Sigmoid colon (tissue), 7 donors: ENCODE measurements at places on chromosomes 6 and 20. TPM values are rescaled to one million over a fixed set of nuclear protein-coding genes. Genes with fewer than 3 reads are reported as not detected.
A peak's percentile ranks its signal among the peaks of the same experiment; 100 is the strongest.

DNA sequence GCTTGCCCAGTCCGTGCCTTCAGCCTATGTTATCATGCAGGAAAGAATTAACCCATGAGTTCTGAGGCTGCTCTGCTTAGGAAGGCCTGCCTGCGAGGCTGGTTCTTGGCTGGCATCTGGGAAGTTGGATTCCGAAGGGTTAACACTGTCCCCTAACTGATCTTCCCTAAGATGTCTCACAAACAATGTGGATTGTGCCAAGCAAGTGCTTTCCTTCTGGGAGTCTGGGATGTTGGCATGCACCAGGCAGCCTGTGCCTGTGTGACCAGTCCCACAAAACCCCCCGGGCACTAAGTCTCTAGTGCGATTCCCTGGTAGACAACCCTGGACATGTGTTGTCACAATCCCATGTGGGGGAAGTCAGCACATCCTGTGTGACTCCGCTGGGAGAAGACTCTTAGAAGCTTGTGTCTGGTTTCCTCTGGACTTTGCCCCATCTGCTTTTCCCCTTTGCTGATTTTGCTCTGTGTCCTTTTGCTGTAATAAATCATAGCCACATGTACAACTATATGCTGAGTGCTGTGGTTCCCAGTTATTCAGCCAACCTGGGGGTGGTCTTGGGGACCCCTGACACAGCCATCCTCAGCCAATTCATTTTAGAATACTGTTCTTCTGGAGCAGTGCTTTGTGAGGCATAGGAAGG, 83.8 kb downstream of the SLC22A23 start:
- DNase-seq, result peak; percentile 48

- DNase-seq, result peak; percentile 60
Measured at GRCh38 chr20:3729811-3730540, 2.5 kb upstream of the HSPA12B start.

GRCh38 chr20:38827770-38828281, 22.3 kb downstream of the PPP1R16B start:
- no peak for DNase-seq

GRCh38 chr20:1427457-1428054, 34.7 kb upstream of the FKBP1A start:
- no peak for DNase-seq

DNA sequence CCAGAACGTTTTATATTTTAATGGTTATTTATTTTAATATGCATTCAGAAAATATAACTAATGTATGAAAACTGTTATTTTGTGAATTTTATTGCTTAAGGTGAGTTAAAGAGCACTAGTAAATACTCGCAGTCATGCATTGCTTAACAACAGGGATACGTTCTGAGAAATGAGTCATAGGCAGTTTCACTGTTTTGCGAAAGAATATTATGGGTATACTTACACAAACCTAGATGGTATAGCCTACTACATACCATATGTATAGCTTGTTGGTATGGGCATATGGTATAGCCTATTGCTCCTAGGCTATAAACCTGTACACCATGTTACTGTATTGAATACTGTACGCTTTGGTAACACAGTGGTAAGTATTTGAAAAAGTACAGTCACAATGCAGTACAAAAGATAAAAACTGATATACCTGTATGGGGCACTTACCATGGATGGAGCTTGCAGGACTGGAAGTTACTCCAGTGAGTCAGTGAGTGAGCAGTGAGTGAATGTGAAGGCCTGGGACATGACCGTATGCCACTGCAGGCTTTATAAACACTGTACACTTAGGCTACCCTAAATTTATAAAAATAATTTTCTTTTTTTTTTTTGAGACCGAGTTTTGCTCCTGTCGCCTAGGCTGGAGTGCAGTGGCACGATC, 38.5 kb downstream of the ARFGEF2 start:
- DNase-seq, result no peak

GRCh38 chr6:83852528-83853177, 507 bp upstream of the RIPPLY2 start:
- DNase-seq, result no peak

DNA sequence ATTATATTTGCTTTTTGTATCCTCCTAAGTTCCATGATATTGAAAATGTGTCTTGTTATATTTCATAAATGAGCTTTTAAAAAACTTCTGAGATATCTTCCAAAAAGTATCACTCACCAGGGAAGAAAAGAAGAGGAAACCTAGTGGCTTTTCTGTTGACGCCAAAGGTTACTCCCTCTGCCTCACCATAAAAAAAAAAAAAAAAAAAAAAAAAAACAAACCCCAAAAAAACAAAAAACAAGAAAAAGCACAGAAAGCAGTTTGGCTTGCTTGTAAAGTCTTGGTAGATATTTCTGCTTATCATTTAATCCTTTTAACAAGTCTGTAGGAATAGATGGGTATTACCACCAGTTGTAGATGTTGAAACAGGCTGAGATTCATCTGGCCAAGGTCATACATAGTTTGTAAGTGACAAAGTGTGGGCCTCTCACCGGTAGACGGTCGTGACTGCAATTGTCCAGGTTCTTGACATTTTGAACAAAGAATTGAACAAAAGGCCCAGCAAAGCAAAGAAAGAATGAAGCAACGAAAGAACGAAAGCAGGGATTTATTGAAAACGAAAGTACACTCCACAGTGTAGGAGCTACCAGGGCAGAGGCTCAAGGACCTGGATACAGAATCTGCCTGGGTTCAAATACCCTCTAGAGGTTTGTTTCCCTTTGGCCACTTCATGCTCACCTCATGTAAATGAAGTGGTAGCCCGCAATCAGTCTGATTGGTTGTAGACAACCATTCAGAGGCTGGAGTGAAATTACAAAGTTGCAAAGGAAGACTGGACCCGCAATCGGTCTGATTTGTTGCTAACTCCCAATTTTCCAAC, 11.6 kb upstream of the ELOVL5 start:
- DNase-seq, result no peak

The MAP3K5 gene
- 11.4 TPM for polyA plus RNA-seq

The PDE10A gene
- polyA plus RNA-seq, result 1.5 TPM

The PTK6 gene
- 73.3 TPM for polyA plus RNA-seq

DNA sequence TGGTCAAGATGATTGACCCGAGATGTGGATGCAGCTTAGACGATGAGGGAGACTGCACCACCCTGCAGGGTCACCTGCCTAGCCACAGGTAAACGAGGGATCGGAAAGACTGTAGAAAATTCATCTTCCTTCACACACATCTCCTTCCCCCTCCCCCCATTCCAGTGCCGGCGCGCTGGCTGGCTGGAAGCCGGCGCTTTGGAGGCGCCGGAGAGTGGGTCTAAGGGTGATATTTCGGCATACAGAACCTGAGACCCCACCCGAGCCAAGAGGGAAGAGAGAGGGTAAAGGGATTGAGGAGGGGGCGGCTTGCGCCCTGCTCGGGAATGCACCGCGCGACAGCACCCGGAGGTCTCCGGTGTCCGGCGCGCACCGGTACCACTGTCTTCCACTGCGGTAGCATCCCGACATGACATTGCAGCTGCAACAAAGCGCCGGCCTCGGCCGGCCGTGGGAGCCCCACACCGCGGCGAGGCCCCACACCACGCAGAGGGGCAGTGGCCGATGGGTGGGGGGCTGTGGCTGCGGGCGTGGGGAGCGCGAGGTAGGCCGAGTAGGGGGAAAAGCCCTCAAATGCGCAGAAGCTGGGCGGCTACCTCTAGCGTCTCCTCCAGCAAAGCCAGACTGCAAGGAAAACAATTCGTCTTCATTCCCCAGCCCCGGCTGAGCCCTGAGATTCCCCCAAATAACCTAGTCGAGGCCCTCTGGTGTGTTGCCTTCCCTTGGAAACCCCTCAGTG, 984 bp downstream of the TNFRSF21 start:
- peak; percentile 67 for DNase-seq

The SLC22A3 gene
- polyA plus RNA-seq, result 3.3 TPM

The PCNA gene
- 137 TPM for polyA plus RNA-seq

The PRL gene
- polyA plus RNA-seq, result 0.04 TPM

DNA sequence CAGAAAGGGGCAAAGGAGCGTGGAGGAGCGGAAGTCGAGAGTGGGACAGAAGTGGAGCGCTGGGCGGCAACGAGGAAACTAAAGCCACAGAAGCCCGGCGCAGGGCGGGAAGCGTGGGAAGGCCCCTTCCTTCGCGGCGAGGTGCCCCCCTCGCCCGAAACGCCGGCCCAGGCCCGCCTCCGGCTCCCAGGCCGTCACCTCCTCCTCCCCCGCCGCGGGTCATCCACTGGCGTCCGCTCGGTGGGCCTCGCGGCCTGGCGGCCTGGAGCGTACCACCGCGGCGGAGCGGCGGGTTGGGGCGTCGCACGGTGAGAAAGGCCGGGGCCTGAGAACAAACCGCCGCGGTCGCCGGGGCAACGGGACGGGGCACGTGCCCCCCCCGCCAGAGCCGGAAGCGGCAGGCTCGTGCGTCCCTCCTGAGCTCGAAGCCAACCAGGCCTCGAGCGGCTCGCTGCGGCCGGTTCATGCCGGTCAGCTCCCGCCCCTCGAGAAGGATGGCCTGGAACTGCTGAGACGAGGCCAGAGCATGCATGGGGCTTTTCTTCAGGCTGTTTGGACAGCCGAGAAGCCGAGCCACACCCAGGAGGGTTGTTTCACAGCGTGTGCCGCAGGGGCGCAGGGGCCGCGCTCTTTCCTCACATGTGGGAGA, at the start of gene TCP11:
Gene TCP11, minus strand, starts transcription at position 333 of the 649 bp plus-strand sequence. CDS start 469 bp downstream, outside the sequence.
- no peak for DNase-seq

The LAMA2 gene
- 9.6 TPM for polyA plus RNA-seq

- DNase-seq, result no peak
Measured at GRCh38 chr6:56361812-56362211, 114.4 kb upstream of the COL21A1 start.

The LKAAEAR1 gene
- not detected for polyA plus RNA-seq

DNA sequence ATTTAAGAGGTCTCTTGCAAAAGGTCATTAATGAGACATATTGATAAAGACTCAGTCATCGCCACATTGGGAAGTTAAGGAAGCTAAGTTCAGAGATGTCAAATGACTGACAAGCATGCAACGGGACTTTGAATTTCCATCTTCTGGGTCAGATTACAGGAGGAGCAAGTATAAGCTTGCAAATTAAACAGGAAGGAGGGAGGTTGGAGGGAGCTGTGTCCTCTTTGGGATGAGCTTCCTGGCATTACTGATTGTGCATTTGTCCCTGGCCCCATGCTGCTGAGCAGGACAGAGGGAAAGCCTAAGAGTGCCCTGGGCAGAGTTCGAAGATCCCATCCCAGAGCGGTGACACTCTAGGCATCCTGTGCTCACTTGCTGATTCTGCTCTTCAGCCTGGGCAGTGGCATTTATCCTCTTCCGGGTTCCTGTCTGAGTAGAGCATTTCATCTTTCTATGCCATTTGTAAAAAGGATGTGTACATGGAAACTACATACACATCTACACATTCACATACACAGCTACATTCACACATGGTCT, 40.5 kb downstream of the SLC22A1 start:
- no peak for DNase-seq

- DNase-seq, result no peak
Measured at GRCh38 chr6:80638213-80639055, 532.0 kb downstream of the BCKDHB start.

- no peak for DNase-seq
Measured at GRCh38 chr6:23325065-23325464, 755.7 kb downstream of the HDGFL1 start.

The COQ3 gene
- polyA plus RNA-seq, result 12.6 TPM

- DNase-seq, result no peak
Measured at GRCh38 chr6:56962441-56962840, 7.5 kb downstream of the BEND6 start.

The LRRN4 gene
- 0.04 TPM for polyA plus RNA-seq

DNA sequence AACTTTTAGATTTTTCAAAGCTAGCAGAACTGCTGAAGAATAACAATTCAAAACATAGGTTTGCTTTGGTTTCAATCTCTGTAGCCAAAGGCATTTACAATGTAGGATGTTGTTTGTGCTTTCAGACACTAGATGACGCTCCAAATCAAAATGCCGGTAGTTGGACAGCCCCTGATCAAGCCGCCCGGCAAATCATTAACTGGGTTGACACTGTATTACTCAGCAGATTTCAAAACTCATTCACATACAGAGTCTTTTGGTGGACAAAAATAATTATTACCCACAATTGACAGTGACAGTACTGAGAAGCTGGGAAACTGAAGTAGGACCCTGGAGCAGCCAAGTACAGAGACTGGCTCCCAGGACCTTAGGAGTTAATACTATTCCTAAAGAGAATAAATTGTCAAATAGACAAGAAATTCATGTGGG, 21.3 kb upstream of the HFE start:
- DNase-seq, result peak; percentile 85

DNA sequence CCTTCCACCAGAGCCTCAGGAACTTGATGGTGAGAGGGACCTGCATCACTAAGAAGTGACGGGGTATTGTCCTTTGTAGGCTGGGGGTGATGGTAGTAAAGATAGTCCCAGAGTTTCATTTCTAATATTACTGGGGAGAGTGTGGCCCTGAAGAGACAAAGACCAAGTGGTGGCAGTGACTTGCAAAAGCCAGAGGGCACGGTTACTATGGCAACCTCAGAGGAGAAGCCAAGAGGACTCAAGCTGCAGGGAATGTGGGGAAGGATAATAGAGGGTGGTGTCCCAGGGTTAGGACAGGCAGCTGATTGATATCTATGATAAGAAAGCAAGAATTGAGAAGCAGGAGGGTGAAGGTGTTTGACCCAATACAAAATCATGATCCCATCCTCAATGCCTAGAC, 42.5 kb downstream of the HLA-G start:
- no peak for DNase-seq

DNA sequence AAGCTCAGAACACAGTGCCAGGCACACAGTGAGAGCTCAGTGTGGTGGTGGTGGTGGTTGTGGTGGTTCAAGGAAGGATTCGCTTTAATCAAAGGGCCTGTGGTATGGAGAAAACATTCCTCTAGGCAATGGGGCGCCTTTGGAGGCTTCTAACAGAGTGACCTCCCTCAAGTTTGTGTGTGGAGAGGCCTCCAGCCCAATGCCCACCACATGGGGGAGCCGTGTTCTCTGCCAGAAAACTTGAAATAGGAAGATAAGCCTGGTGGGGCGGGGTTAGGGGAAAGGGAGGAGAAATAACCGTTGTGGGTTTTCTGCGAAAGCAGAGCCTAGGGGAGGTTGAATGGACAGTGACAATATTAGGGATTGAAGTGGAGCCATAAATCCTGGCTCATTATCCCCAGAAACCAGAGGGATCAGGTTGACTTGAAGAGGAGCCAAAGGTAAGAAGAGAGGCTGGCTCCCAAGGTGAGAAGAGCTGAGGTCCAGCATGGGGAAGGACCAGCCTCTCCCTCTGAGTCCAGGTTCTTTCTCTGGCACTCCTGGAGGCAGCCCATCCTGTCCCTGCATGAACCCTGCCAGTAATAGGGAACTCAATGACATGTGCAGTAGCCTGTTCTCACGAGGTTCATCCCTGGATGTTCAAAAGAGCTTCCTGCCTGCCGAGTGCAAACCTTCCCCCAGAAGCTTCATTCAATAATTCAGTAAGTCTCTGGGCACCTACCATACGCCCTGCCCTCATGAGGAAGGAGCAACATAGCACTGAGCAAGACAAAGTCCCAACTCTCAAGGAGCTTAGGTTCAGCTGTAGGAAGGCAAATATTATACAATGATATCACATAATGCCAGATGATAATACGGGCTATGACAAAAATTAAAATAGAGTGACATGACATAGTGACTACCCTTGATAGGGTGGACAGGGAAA, 51.4 kb downstream of the TGM2 start:
- DNase-seq, result no peak

The PEDS1 gene
- polyA plus RNA-seq, result 13.8 TPM
